ENCODE measurements at places on chromosomes 16 and 17. TPM values are rescaled to one million over a fixed set of nuclear protein-coding genes. Genes with fewer than 3 reads are reported as not detected.
A peak's percentile ranks its signal among the peaks of the same experiment; 100 is the strongest.

DNA sequence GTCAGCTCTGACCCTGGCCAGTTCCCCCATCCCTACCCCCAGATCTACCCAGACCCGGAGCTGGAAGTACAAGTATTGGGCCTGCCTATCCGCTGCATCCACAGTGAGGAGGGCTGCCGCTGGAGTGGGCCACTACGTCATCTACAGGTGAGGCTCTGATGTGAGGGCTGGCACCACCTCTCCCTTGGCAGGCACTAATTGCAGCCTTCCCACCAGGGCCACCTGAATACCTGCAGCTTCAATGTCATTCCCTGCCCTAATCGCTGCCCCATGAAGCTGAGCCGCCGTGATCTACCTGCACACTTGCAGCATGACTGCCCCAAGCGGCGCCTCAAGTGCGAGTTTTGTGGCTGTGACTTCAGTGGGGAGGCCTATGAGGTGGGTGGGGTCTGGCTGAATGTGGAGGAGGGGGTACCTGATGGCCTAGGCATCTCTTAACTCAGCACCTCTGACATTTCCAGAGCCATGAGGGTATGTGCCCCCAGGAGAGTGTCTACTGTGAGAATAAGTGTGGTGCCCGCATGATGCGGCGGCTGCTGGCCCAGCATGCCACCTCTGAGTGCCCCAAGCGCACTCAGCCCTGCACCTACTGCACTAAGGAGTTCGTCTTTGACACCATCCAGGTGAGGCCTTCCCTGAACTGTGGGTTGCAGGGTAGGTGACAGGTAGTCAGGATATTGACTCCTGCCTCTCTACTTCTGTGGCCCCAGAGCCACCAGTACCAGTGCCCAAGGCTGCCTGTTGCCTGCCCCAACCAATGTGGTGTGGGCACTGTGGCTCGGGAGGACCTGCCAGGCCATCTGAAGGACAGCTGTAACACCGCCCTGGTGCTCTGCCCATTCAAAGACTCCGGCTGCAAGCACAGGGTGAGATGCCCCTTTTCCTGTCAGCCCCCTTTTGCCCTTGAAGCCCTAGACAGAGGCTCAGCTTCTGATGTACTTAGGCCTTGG is 4.3 kb downstream of the TRAF4 start:
- no peak for DNase-seq

DNA sequence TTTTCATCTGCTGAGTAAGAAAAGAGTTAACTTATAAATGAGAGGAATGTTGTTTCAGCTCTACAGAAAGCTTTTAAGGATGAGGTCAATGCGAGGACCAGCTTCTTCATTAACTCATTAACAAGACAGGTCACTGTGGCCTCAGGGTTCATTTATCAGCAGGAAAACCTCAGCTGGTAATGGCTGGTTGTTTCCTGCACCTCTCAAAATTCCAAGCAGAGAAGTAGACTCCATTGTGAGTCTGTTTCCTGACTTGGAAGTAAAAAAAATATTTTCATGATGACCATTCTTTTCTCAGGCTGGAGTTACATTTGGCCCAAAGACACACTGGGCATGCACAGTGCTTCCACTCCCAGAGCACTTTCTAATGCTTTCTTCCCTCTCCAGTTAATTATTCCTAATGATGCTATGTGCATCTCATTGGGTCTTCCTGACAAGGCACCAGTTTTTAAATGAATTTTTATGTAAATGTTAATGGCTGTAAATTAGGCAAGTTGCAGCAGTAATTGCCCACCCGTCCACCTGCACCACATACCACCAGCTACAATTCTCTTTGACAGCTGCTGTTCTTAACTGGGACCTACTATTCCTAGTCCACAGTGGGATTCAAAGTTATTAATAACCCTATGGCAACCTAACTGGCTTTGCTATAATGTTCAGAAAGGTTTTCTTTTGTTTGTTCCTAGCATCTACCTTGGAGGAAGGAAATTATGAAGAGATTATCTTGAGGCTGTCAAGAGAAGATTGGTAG is 89.5 kb upstream of the BCAR1 start:
- peak; percentile 98 for DNase-seq

Gene CPPED1
- 7.6 TPM for total RNA-seq

DNA sequence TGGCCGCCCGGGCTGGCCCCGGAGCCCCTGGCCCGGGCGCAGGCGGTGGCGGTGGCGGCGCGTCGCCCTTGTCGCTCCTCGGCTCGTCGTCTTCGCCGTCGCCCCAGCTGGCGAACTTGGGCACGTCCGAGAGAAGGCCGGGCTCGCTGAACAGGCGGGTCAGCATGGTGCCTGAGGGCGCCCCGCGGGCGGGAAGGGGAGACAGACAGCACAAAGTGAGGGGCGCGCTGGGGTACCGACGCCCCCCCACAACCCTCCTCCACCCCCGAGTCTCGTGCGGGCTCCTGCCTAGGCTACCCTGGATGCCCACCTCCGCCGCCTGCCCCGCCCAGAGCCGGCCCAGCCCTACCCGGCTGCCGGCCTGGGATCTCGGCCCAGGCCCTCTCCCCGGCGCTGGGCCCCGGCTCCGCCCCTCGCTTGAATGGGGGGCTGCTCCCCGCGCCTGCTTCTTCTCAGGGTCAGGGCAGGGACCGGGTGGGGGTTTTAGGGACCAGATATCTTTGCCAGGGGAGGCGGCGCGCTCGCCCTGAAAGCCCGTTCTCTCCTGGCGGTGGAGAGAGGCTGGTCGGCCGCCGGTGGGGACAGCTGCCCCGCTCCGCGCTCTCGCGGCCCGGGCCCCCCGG is 1.2 kb downstream of the NEUROD2 start:
- DNase-seq: no peak

Gene PYY
- not detected for total RNA-seq

Gene DUSP14
- total RNA-seq: 18.8 TPM

DNA sequence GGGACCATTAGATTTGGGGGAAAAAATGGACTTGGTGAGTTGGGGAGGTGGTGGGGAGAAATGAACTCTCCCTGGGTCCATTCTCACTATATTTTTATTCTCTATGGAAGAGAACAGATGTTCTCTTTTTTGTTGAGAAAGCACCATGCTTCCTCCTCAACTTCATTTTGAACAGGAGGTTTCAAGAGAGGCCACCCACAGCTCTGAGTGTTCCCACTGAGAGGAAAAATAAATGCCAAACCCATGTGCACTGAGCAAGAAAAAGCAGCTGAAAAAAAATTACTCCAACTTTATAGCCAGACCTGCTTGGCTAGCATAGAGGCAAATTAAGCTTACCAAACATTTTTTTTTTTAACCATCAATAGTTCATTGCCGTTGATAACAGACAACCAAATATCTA is 883.6 kb downstream of the KCNJ2 start:
- no peak for DNase-seq

Measured in lung microvascular endothelial cell (primary cell).